ENCODE measurements at places on chromosomes 5 and 9.

DNA sequence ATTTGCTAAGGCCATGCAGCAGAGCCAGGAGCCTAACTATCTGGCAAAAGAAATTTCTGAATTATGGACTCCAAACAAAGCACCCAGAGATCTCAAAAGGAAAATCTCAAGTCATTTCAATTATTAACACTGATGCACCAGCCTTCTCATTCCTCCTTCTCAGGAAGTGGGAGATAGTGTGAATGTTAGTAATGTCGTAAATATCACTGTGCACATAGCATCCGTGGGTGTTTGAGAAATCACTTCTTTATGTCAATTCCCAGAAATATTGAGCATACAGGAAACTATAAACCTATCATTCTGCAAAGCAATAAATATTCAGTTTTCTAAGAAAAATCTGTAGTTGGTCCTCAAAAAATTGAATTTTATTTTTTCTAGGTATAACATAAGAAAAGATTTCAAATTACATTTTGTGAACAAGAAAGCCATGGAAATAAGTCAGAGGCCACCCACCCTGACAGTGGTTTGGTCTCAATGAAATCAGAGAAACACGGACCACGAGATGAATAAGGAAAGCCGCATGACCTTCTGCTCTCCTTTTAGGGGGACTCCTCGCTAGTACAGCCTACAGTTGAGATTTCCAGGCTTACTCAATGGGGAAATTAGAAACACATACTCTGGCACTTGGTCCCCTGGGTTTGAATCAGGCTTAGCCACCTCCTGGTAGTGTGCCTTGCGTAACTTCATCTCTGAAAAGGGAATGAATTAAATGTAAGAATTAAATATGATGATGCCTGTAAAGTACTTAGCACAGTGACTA lies 120.6 kb downstream of the DIRAS2 start:
- DNase-seq, result no peak

DNA sequence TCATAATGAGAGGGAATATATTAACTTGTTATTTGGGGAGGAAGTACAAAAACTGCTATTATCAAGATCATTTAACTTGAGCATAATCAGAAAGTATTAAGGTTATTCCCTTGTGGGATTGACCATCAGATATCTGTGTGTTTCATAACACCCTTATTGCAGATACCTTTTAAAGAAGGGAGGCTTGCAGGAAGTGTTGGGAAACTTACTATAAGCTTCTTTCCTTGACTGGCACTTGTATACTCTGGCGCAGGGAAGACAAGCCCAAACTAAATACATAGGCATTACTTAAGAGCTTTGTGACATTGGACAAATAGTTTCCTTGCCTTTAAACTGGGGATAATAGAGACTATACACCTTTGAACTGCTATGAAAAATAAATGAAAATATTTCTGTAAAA lies 50.9 kb downstream of the PIK3R1 start:
- DNase-seq, result no peak

DNA sequence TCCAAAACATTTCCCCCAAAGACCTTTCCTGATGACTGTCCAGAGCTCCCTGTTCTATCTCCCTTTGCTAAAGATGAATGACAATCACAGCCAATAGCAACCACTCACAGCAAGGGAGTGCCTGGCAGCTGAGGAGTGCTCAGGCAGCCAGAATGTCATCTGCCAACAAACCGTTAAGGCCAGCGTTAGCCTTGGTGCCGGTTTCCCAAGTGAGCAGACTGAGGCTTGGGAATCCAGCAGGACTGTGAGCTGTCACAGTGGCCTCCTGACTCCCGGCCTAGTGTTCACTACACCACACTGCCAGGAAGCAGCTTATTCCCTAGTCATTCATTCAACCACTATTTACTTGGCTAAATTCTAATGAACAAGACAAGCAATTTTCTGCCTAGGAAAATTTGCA lies 24.7 kb downstream of the STK10 start:
- peak; percentile 22 for DNase-seq

DNA sequence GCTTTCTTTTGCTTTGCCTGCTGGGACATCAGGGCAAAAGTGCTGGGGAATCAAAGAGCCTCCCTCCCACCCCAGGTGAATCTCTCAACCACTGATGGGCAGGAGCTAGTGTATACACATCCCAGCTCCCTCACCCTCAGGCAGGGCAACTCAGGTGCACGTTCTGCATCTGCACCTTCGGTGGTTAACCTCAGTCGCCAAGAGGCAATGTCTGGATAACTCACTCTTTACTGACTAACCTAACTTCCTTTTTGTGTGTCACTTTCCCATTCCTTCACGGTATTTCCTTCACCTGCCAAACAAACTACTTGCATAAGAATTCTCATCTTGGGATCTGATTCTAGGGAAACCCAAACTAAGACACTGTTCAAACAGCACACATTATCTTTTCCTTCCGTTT lies 26.3 kb downstream of the CNTFR start:
- no peak for DNase-seq

GRCh38 chr5:166365164-166365563 lies 1926.3 kb upstream of the WWC1 start:
- DNase-seq, result no peak

GRCh38 chr5:33231214-33231710 lies 209.5 kb upstream of the TARS1 start:
- DNase-seq, result no peak

DNA sequence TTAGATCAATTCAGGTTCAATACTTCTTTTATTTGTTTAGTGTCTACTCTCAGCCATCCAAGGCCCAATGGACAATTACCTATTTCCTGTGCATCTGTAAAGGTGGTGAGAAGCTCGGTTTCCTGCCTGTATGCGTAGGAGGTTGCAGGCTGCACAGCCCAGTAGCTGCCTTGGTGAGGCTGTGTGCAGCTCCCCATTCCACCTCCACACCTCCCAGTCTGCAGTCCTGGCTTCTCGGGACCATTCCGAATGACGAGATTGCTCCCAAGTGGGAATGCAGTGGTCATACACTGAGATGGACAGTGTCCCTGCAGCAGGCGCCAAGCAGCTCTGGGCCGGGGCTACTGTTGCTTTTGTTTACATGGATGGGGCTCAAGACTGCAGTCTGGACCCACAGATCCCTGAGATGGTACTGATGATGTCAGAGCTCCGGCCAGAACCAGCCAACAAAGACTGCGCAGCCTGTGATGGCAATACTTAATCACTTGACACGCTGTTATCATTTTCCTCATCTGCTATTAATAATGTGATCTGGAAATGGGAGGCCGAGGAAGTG lies 206.1 kb upstream of the IRX1 start:
- no peak for DNase-seq

All from caudate nucleus (tissue), 63 donors.